ENCODE measurements at places on chromosomes 11 and 22. TPM values are rescaled to one million over a fixed set of nuclear protein-coding genes. Genes with fewer than 3 reads are reported as not detected.

Gene LARGE1
- polyA plus RNA-seq, result 34.5 TPM

Gene TKFC
- polyA plus RNA-seq, result 27.6 TPM

Gene ELFN2
- 0.05 TPM for polyA plus RNA-seq

Gene NRXN2
- polyA plus RNA-seq, result 30.5 TPM

Gene CLDN5
- polyA plus RNA-seq, result 148 TPM

Gene AGBL2
- polyA plus RNA-seq, result 1.6 TPM

Gene CD3G
- 0.48 TPM for polyA plus RNA-seq

Gene OR5A1
- polyA plus RNA-seq, result not detected

Gene ARL2
- 170 TPM for polyA plus RNA-seq

Gene APOA5
- polyA plus RNA-seq, result 0.38 TPM

Gene AIFM3
- polyA plus RNA-seq, result 2.8 TPM

Gene CUL5
- 11.8 TPM for polyA plus RNA-seq

Gene OR8G1
- not detected for polyA plus RNA-seq

Gene NEFH
- 1.1 TPM for polyA plus RNA-seq

Gene KCNK7
- polyA plus RNA-seq, result 1.2 TPM

Gene SYT13
- polyA plus RNA-seq, result not detected

Gene RGL4
- polyA plus RNA-seq, result 0.32 TPM

Gene PTGDR2
- polyA plus RNA-seq, result 0.98 TPM

Gene SCGB1D2
- not detected for polyA plus RNA-seq

Gene SEZ6L
- 0.48 TPM for polyA plus RNA-seq

Gene SYT7
- 2.6 TPM for polyA plus RNA-seq

Gene IRAG1
- polyA plus RNA-seq, result 75.9 TPM

Gene CYB5R2
- polyA plus RNA-seq, result 17.7 TPM

Gene OR8K5
- not detected for polyA plus RNA-seq

Measured in urinary bladder (tissue), 4 donors.